A375 (cell line): ENCODE measurements at places on chromosomes 5 and 9. TPM values are rescaled to one million over a fixed set of nuclear protein-coding genes. Genes with fewer than 3 reads are reported as not detected.

The ZNF658 gene
- 3.7 and 4.3 TPM in 2 replicates for total RNA-seq

The MLANA gene
- total RNA-seq: not detected in 2 replicates

The FSTL4 gene
- total RNA-seq: not detected in 2 replicates

The PCDHA12 gene
- 2.8 and 3.7 TPM in 2 replicates for total RNA-seq

The PCDHGA6 gene
- total RNA-seq: 1.2 and 1.5 TPM in 2 replicates

The NR2F1 gene
- total RNA-seq: 8.7 and 9.3 TPM in 2 replicates
